ENCODE measurements at places on chromosomes 1 and 21.

- DNase-seq, result no peak
Observed at GRCh38 chr1:227134686-227135314, 183.5 kb downstream of the CDC42BPA start.

DNA sequence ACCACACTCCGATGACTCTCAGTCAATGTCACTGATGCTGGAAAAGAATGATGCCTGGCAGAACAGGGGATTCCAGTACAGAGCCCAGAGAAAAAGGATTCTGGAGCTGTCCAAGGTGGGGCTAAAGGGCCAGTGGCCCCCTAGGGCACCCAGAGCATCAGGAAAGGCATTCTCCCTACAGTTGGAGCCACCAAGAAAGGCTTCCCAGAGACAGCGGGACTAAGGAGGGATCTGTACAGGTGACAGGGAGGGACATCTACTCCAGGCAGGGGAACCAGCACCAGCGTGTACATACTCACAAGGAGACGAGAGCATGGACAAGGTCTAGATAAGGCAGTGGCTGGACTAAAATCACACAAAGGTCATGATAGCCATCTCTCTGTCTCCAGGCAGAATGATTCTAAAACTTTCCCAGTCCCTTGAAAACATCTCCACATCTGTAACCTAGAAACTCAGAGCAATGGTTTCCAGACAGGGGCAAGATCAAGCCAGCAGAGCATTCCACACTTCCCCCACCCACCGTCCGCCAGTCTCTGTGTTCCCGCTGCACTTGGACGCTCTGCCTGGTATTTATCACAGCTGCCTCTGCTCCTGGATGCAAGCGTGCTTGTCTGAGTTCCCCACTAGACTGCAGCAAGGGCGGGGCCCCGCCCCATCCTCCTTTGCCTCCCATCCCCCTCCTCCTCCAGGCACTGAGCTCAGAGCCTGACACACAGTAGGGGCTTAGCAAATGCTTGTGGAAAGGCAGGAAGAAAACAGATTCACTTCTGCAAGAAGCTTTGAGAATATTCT, 111.6 kb upstream of the ZC3H12A start:
- no peak for DNase-seq

GRCh38 chr1:46197560-46197963, 672 bp downstream of the POMGNT1 start:
- no peak for DNase-seq

GRCh38 chr1:234494049-234494448, 15.1 kb upstream of the TARBP1 start:
- no peak for DNase-seq

DNA sequence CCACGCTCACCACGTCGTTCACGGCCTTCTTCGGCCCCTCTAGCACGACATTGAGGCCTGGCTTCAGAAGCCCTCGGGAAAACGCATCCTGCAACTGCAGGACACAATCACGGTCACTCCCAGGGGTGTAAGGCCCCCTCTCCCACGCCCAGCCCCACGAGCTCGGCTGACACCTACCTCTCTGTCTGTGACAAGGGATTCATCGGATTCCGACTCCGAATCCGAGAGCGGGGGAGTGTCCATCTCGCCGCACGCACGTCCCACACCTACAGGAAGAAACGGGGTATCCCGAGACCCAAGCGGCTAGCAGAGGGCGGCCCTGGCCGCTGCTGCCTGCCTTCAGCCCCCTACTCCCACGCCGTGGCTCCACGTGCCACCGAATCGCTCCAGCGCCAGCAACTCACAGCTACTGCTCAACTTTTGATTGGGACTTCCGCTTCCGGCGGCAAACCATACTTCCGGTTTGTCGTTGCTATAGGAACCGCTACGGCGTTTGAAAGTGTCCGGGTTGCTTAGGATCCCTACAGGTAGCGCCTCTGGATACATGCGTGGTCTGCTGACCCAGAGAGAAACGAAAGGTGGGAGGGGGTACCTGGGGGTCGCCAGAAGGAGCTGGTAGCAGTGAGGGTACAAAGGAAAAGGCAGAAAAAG, at the start of the genes CFAP57 and EBNA1BP2:
CFAP57 (plus strand) TSS at position 455 of the 651 bp plus-strand sequence. CDS start 424 bp downstream, outside the sequence.
EBNA1BP2 (minus strand) TSS at position 415 of the 651 bp plus-strand sequence; CDS start at position 243, 172 bp downstream.
- peak; percentile 57 for DNase-seq

DNA sequence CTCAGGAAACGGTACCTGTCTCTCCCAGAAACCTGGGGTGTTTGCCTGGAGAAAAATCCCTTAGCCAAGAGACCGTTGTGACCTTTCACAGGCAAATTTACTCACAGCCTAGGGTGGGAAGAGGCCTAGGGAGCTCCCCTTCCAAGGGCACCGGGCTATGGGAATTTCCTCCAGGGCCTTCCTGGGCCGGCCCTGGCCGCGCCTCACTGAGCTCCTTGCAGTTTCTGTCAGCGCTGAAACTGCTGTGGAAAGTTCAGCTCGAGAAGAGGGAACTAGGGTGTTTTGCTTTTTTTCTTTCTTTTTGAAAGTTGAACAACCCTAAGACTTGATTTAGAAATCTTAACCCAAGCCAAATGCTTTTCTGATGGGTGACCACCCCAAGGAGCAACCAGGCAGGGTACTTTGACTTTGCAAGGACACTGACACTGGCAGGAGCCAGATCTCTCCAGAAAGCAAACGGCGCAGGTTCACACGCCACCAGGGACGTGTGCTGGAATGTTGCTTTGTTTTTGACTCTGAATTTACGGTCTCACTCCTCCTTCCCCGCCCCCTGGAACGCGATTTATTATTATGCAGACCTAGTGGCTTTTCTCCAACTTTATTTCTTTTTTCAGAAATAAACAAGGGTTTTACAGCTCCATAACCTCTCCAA, 229.6 kb upstream of the JUN start:
- peak; percentile 48 for DNase-seq

DNA sequence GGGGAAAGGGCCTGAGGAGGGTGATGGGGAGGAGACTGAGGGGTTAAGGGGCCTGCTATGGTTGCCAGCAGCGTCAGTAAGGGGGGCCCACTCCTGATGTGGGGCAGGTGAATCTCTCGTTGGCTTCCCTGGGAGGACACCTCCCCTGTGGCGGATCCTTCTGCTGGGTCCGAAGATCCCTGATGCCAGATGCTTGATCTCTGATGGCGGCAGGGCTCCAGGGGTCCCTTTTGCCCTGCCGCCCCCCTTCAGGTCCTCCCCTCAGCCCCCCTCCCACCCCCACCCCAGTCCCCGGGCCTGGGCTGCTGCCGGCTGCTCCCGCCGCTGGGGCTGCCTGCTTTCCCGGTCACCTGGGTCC, 219 bp downstream of the CELF3 start:
- DNase-seq, result no peak

GRCh38 chr21:46148106-46148505, 7.3 kb downstream of the FTCD start:
- no peak for DNase-seq

- no peak for DNase-seq
Observed at GRCh38 chr1:67227196-67227595, 60.9 kb downstream of the IL23R start.

DNA sequence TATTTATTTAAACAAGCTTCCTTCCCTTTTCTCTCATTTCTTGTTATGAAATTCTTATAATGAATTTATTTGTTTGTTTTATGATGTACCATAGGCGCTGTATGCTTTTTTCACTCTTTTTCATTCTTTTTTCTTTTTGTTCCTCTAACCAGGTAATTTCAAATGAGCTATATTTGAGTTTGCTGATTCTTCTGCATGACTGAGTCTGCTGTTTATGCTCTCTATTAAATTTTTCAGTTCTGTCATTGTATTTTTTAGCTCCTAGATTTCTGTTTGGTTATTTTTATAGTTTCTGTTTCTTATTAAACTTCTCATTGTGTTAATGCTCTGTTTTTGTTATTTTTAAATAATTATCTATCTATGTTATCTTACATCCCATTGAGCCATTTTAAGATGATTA, 232.4 kb downstream of the LHX8 start:
- DNase-seq, result no peak

GRCh38 chr1:82625537-82625936, 824.8 kb downstream of the ADGRL2 start:
- DNase-seq, result no peak

DNA sequence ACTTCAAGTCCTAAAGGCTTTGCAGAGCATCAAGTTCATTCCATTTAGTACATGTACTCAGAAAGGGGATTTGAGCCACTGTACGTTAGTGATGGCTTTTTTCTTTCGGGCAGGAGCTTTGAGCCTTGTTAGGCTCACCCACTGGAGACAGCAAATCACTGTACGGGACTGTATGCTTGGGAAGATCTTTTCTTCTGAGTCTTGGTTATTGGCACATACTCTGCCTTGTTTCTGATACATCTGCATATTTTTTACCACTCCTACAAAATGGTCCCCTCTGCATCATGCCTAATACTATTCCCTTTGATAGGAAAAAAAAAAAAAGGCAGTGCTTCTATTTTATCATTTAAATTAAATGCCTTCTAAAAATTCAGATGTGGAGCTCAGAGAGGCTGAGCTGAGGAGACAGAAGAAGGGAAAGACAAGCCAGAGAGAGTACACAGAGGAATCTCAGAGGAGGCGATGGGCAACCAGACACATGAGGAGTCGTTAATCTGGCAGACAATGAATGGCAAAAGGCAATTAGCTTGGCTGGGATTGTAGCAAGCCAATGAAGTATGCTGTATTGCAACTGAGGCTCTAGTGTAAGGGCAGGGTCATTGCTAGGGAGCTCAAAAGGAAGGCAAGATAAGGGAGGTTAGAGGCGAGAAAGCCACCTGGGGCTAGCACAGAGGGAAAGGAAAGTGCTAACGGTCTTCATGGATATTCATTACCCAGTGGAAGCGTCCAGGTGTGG, 39.4 kb downstream of the PHC2 start:
- DNase-seq, result no peak

DNA sequence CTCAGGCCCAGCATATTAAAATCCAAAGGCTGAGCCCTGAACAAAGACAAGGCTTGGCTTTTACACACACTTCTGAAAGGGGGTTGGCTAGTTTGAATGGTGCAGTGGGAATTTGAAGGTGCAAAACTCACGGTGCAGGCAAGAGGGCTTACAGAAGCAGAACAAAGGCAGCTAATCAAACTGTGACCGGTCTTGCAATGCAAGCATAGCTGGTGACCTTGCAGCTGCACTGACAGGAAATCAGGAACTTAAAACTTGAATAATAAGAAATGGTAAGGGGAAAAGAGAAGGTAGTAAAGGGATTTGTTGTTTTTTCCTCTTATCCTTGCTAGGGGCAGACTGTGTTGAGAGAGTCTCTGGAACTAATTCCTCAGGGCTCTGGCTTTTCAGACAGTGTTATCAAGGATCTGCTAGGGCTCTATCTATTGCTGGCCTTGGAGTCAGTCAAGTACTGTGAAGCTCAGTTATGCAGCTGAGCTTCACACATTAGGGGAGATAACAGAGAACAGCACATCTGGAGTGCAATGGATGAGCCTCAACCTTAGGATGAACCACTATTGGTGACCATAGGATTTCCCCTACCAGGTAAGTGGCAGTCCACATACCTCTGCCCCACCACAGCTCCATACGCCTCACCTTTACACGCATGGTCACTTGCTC, 97.6 kb downstream of the PPIAL4G start:
- no peak for DNase-seq

GRCh38 chr1:30413606-30414005, 309.8 kb downstream of the MATN1 start:
- no peak for DNase-seq

GRCh38 chr1:76993036-76993435, 125.8 kb downstream of the ST6GALNAC5 start:
- no peak for DNase-seq

GRCh38 chr1:209890641-209891330, 47.2 kb upstream of the SYT14 start:
- DNase-seq, result no peak

DNA sequence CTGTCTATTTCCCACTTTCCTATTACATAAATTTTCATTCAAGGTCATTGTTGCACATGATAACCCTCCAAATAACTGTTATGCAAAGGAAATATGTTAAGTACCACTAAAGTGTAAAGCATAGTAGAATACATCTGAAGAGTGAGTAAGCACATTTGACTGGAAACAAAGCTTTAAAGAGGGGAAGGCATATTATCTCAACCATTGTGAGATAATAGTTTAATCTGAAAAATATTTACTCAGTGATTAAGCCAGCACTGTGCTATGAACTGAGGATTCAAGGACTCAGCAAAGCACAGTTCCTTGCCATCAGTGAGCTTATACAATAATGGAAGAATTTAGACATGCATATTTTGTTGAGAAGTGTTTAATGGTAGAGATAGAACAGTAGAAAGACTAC, 127.4 kb downstream of the HMCN1 start:
- DNase-seq, result no peak

GRCh38 chr1:233868461-233868860, 36.0 kb upstream of the SLC35F3 start:
- no peak for DNase-seq

- no peak for DNase-seq
Observed at GRCh38 chr21:38266732-38267131, 9.9 kb downstream of the KCNJ15 start.

DNA sequence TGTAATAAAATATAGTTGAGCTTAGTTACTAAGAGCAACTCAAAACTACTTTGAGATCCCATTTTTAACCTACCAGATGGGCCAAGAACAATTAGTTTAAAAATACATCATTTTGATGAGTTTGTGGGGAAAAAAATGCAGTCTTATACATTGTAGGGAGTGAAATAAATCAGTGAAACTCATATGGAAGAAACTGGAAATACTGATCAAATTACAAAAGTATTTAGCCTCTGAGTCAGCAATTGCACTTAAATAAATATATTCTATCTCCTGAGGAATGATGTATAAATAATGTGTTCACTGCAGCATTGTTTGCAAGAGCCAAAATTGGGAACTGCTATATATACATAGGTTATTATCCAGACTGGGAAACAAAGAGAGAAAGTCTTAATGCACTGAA, 4.6 kb upstream of the SMCP start:
- DNase-seq, result no peak

GRCh38 chr1:60894741-60895140, 187.6 kb upstream of the NFIA start:
- no peak for DNase-seq

DNA sequence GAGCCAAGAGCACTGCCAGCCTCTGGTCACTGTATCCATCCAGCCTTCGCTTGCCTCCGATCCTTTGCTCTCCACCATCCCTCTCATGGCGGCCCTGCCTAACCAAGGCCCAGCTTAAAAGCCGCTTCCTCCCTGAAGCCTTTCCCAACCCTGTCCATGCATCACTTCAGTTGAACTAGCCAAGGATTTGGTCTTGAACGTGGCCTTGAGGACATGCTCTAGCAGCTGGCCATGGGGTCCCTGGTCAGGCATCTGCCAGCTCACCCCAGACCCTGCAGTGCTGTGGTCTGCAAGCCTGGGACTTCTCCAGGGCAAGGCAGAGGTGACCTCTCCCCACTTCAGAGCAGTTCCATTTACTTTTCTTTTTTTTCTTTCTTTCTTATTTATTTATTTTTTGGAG, 5.1 kb upstream of the SYTL1 start:
- DNase-seq, result no peak

- no peak for DNase-seq
Observed at GRCh38 chr1:204367956-204368355, 8.2 kb upstream of the PLEKHA6 start.

DNA sequence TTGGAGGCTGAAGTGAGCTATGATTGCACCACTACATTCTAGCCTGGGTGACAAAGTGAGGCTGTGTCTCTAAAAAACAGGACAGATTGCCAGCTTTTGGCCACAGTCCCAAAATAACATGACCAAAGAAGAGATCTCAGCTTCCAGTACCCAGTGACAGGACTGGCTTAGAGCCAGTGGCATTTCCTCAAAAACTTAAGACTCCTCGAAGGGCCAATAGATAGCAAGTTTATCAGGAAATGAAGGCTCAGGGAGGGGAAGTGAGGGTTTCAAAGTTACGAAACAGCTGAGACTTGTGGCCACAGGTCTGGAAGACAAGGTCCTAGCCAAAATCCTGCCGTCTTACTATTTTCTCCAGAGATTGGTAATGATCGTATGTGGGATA, 6.3 kb upstream of the TMEM39B start:
- DNase-seq, result no peak

- DNase-seq, result no peak
Observed at GRCh38 chr1:34290831-34291230, 114.1 kb downstream of the C1orf94 start.

- no peak for DNase-seq
Observed at GRCh38 chr1:96492236-96492635, 229.3 kb upstream of the PTBP2 start.
